ENCODE measurements at places on chromosomes 12 and 14.

DNA sequence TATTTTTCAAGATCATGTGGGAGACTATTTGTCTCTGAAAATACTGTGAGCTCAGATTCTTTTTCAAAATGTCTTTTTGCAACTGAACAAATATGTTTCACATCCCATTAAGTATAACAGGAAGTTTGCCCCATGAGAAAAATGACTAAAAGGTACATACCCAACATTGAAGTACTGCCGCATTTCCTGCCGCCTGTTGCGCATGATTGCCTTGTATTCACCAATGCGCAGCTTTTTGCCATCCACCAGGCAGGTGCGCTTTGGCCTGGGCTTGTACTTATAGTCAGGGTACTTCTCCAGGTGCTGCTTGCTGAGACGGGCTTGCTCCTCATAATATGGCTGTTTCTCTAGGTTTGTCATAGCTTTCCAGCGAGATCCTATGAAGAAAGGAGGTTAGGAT lies 413.2 kb downstream of the SOX5 start:
- DNase-seq: no peak

- DNase-seq: no peak
Observed at GRCh38 chr12:3622021-3622821, 130.7 kb downstream of the CRACR2A start.

DNA sequence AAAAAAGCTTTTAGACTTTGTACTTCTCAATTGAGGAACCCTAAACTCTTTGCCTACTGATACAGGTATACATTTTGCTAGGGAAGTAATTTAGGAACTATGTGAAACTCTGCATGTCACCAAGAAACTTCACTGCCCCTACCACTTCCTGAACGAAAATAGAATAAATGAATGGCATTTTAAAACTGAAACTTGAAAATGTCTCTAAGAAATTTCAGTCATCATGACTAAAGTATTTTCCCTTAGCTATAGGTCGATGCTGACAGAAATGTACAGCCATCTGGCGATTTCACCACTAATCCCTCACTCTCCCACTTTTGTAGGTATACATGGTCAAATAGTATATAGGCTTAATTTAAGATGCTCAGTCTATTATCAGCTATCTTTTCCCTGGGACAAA lies 194.9 kb upstream of the SYT10 start:
- no peak for DNase-seq

DNA sequence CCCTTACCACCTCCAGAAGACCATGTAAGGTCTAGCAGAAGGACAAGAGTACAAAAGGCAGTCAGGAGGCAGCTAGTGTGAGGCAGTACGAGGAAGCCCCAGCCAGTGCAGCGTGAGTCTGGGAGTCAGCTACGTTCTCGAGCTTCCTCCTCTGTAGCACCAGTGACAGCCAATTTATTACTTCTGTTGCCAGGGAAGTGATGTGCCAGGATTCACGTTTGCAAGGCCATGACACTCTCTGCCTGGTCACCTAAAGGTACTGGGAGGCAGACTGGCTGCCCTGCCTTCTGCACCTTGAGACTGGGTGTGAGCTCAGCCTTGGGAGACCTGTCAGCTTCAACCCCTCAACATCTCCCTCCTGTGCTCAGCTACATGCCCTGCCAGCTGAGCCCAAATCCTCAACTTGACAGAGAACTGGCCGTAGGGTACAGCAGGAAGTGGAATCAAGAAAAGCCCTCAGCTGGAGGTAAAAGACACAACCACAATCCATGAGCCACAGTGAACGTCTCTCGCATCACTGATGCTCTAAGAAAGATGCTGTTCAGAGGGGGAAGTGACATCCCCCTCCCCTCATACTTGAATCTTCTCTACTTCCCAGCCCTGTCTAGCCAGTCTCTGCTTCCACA lies 182.5 kb upstream of the RGS6 start:
- no peak for DNase-seq

GRCh38 chr12:1873531-1874510 lies 44.6 kb downstream of the CACNA2D4 start:
- DNase-seq: no peak

DNA sequence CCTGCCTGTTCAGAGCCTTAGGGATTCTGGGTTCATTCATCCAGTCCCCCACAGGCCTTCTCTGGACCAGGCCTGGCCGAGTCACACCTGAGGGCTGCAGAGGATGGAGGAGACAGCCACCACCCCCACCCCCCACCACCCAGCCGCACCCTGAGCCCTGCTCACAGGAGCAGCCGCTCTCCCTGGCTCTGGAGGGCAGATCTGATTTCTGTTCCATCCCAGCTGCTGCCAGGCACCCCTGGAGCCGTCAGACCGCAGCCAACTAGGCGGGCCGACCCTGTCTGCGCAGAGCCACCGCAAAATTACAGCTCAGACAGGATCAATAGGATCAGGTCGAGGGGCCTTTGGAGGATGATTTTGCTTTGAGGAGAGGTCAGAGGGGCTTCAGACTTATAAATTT lies 154.6 kb upstream of the MYL2 start:
- DNase-seq: no peak

DNA sequence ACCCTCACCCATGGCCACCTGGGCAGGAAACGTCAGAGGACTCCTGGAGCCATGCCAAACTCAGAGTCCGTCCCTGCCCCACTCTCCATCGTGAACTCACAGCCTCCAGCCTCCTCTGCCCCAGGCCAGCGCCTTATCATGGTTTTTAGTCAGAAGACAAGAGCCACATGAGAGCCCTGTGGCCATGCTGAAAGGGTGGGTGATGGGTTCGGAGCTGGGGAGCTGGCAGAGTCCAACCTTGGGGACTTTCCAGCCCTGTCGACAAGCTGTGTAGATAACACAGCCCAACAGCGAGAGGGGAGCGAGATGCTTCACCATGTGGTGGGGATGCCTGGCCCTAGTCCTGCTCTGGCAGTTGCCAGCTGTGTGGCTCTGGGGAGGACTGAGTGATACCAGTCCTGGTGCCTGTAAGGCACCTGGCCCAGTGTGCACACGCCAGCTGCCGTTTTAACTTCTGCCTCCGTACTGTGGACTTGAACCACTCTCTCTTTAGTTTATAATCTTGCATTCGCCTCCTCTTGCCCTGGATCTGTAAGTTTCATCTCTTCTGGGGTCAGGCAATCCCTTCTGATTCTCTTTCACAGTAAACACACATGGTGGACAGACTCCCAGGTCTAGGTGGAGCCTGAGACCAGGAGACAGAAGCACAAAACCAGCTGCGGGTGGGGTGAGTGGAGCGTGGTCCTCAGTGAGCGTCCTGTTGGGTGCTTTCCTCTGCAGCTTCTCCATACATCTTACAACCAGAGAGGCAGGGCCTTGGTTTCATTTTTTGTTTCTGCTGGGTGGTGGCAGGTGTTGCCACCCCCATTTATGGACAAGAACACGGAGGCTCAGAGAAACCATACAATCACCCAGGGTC lies 55.3 kb downstream of the RIN3 start:
- no peak for DNase-seq

GRCh38 chr14:102610968-102611811 lies 18.7 kb downstream of the RCOR1 start:
- no peak for DNase-seq

GRCh38 chr12:11040162-11040561 lies 9.0 kb upstream of the TAS2R31 start:
- no peak for DNase-seq

DNA sequence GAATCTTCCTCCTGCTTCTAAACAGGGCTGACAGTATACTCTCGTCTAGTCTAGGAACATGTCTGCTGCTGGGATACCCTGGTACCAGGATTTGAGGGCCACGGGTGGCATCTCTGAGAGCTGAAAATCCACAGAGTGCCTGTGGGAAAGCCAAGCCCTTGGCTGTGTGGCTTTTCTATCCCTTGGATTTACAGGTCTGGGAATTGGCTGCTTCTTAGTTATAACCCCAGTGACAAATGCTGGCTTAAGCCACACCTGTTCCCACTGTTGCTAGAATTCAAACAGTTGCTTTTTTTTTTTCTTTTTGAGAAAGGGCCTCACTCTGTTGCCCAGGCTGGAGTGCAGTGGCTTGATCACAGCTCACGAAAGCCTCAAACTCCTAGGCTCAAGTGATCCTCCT lies 14.3 kb upstream of the RIN3 start:
- no peak for DNase-seq

GRCh38 chr14:106530423-106531107 lies 1004.2 kb downstream of the TMEM121 start:
- no peak for DNase-seq

DNA sequence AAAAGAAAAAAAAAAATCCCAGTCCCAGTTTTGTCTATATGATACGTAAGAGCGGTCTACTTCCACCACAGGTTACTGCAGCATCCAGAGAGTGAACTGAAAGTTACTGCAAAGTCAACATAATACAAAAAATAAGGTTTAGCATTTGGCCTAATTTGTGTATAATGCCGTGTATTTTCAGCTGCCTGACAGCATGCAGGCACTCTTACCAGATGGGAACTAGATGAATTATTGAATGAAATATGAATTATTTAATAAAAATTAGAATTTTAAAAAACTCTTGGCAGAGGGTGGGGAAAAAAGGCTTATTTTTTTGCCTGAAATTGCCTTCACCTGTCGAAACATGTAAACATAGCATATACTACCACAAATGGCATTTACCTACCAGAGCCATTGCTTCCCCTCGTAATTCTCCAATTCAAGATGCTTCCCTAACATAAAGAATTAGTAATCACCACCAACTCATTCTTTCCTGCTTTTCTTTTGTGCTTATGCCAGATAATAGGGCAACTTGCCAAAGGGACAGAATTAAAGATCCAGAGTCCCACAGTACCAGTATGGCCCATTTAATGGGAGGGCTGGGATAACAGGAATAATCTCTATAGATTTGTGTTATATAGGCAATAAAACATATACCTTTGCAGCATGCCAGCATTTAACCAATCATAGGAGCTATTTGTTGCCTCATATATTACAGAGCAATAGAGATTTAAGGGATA lies 31.1 kb downstream of the ATF7 start:
- no peak for DNase-seq

GRCh38 chr12:57195611-57196371 lies 20.8 kb upstream of the NXPH4 start:
- no peak for DNase-seq

- no peak for DNase-seq
Observed at GRCh38 chr14:34214961-34215360, 247.1 kb downstream of the SPTSSA start.
